ENCODE measurements at places on chromosomes 1 and 21.

DNA sequence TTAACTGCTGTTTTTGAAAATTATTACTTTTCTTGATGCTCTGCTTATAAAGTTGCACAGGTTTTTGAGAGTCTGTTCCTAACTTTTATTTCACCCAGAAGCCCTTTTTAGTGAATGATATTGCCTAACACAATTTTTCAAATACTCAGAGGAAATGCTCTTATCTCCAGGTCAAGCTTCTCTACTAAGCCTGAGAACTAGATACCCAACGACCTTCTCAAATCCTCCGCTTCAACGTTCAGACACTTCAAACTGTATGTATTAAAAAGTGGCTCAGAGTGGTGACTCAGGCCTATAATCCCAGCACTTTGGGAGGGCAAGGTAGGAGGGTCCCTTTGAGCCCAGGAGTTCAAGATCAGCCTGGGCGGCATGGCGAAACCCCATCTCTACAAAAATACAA lies 88.5 kb downstream of the ASH1L start:
- DNase-seq: no peak

- DNase-seq: no peak
These were observed 55.1 kb downstream of the ZBTB18 start for GRCh38 chr1:244106176-244106575.

GRCh38 chr1:114558544-114558943 lies 22.9 kb downstream of the BCAS2 start:
- no peak for DNase-seq

DNA sequence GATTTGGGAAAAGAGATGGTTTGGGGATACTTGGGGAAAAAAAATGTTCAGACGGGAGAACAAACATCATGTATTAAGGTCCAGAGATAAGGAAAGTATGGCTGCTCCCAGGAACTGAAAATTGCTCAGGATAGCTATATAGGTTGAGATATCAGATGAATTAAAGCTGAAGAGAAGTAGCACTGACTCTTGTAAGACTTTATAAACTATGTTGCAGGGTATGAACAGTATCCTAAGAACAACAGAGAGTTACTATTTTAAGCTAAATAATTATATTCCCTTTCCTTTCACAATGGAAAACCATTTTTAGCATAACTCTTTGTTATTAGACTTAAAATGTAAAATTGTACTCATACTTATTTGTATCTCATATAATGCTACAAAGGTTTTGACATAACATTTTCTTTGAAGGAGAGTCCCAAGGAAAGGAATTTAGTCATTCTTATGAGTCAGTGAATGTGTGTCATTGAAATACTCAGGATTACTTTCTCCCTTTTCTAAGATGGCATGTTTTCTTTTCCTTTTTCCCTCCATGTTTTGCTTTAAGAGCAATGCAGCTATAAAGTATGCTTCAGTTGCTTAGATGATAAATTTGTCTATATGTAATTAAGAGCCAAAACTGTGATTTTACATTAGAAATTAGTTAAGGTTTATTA lies 139.4 kb upstream of the KIAA1614 start:
- DNase-seq: no peak

- no peak for DNase-seq
These were observed 7.7 kb downstream of the TMEM63A start for GRCh38 chr1:225874431-225874830.

GRCh38 chr1:236810018-236810417 lies 14.9 kb downstream of the MTR start:
- DNase-seq: no peak

- DNase-seq: no peak
These were observed 4.0 kb upstream of the FTCD start for GRCh38 chr21:46159390-46159789.

- no peak for DNase-seq
These were observed 94.5 kb upstream of the SLC5A9 start for GRCh38 chr1:48127735-48128685.

GRCh38 chr1:32754317-32755097 lies 51.9 kb upstream of the SYNC start:
- DNase-seq: no peak

- DNase-seq: no peak
These were observed 49.7 kb downstream of the PBX1 start for GRCh38 chr1:164608651-164609057.
